ENCODE measurements at places on chromosomes 1 and 21. TPM values are rescaled to one million over a fixed set of nuclear protein-coding genes. Genes with fewer than 3 reads are reported as not detected.
A peak's percentile ranks its signal among the peaks of the same experiment; 100 is the strongest.

The KIAA1614 gene
- 0.24 TPM for total RNA-seq

The WDR64 gene
- total RNA-seq = 0.51 TPM

The KIF26B gene
- total RNA-seq = not detected

The AKIRIN1 gene
- total RNA-seq = 74.7 TPM

The BATF3 gene
- total RNA-seq = 1.1 TPM

The SNX27 gene
- 29.2 TPM for total RNA-seq

DNA sequence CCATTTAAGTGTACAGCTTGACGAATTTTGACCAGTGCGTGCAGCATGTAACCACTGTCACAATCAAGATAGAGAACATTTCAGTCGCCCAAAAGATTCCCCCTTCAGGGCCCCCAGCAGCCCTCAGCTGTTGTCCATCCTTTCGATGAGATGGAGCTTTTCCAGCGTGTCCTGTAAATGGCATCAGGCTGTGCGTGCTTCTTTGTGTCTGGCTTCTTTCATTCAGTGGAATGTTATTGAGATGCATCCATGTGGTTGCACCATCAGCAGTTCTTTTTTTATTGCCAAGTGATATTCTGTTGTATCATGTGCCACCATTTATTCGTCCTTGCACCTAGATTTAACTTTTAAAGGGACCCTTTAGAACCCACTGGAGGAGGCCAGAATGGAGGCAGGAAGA, 21.9 kb downstream of the UBE2Q1 start:
- no peak for DNase-seq
- H3K36me3 ChIP-seq = no peaks in the 10 kb centered on the region
- no peaks in the 10 kb centered on the region for H3K4me1 ChIP-seq
- no peak overlapping the region for H3K27ac ChIP-seq
- H3K27me3 ChIP-seq = no peaks in the 10 kb centered on the region

- no peaks in the 10 kb centered on the region for H3K4me1 ChIP-seq
- H3K27ac ChIP-seq = no peak overlapping the region
- peak; percentile 47 for DNase-seq
- H3K27me3 ChIP-seq = no peaks in the 10 kb centered on the region
- H3K4me3 ChIP-seq = no peak overlapping the region
- peaks cover 6% of the 10 kb centered on the region for H3K36me3 ChIP-seq
These were observed 36.7 kb downstream of the ERI3 start for GRCh38 chr1:44318097-44319088.

GRCh38 chr1:85606414-85606800, 25.8 kb downstream of the CCN1 start:
- no peaks in the 10 kb centered on the region for H3K36me3 ChIP-seq
- no peaks in the 10 kb centered on the region for H3K27me3 ChIP-seq
- H3K27ac ChIP-seq = no peak overlapping the region

GRCh38 chr1:34356853-34357252, 180.1 kb downstream of the C1orf94 start:
- H3K4me1 ChIP-seq = no peaks in the 10 kb centered on the region
- H3K4me3 ChIP-seq = no peak overlapping the region
- H3K27me3 ChIP-seq = peaks cover 9% of the 10 kb centered on the region

DNA sequence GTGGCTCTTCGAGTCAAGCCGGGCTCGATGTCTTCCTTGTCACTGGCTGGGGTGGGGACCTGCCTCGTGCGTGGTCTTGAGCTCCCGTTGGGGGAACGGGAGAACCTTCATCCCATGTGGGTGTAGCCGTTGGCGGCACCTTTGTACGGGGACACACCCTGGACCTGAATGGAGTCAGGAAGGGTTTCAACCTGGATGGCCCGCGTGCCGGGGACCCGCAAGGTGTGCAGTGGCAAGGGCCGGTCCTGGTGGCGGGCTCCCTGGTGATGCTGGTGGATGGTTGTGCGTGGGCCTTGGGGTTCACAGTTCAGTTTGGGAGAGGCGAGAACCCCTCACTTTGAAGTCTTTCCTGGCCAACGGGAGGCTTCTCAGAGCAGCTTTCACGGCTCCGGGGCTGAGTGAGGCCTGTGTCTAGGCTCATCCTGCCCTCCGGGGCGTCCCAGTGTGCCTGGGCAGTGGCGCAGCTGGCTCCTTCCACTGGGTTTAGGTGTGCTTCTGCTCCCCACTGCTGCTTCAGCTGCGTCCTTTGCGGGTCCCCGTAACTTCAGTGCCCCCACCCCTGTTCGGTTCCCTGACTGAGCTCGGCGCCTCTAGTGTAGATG, 11.4 kb downstream of the SKI start:
- DNase-seq = no peak
- no peaks in the 10 kb centered on the region for H3K27me3 ChIP-seq
- H3K27ac ChIP-seq = peak overlapping the region; percentile 78
- peaks cover 57% of the 10 kb centered on the region for H3K4me1 ChIP-seq
- peak overlapping the region; percentile 26 for H3K4me3 ChIP-seq

DNA sequence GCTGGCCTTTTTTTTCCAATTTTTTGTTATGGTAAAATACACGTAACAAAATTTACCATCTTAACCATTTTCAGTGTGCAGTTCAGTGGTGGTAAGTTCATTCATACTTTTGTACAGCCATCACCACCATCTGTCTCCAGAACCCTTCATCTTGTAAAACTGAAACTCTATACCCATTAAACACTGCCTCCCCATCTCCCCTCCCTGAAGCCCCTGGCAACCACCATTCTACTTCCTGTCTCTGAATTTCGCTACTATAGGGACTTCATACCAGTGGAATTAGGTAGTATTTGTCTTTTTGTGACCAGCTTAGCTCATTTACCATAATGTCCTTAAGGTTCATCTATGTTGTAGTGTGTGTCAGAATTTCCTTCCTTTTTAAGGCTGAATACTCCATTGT, 8.7 kb downstream of the PKNOX1 start:
- H3K4me3 ChIP-seq = no peak overlapping the region
- H3K36me3 ChIP-seq = no peaks in the 10 kb centered on the region
- peak overlapping the region; percentile 2 for H3K27ac ChIP-seq
- H3K27me3 ChIP-seq = no peaks in the 10 kb centered on the region
- no peak for DNase-seq

GRCh38 chr1:212973426-212973825, 23.1 kb downstream of the VASH2 start:
- no peak overlapping the region for H3K4me3 ChIP-seq
- H3K27ac ChIP-seq = no peak overlapping the region
- no peaks in the 10 kb centered on the region for H3K4me1 ChIP-seq
- no peaks in the 10 kb centered on the region for H3K27me3 ChIP-seq
- H3K36me3 ChIP-seq = no peaks in the 10 kb centered on the region

DNA sequence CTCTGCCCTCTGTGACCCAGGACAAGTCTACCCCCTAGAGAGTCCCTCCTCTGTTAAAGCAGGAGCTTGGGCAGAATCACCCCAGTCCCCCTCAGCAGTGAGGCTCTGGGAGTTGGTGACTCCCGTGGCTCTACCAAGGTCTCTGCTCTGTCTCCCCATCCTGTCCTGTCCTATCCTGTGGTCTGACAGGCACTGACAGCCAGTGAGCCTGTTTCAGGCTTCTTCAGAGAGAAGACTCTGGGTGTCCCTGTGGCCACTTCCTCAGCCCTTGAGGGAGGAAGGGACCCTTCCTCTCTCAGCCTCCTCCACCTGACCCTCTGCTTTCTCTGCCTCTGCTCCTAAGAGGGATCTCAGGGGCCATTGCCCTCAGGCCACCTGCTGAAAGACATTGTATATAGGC, 148.7 kb downstream of the FCRL5 start:
- H3K27ac ChIP-seq = no peak overlapping the region
- no peak overlapping the region for H3K4me3 ChIP-seq
- no peaks in the 10 kb centered on the region for H3K36me3 ChIP-seq
- H3K4me1 ChIP-seq = no peaks in the 10 kb centered on the region
- H3K27me3 ChIP-seq = no peaks in the 10 kb centered on the region
- no peak for DNase-seq

GRCh38 chr21:28229814-28230213, 762.9 kb downstream of the LTN1 start:
- no peaks in the 10 kb centered on the region for H3K36me3 ChIP-seq
- H3K27ac ChIP-seq = no peak overlapping the region
- H3K4me1 ChIP-seq = no peaks in the 10 kb centered on the region
- DNase-seq = no peak

DNA sequence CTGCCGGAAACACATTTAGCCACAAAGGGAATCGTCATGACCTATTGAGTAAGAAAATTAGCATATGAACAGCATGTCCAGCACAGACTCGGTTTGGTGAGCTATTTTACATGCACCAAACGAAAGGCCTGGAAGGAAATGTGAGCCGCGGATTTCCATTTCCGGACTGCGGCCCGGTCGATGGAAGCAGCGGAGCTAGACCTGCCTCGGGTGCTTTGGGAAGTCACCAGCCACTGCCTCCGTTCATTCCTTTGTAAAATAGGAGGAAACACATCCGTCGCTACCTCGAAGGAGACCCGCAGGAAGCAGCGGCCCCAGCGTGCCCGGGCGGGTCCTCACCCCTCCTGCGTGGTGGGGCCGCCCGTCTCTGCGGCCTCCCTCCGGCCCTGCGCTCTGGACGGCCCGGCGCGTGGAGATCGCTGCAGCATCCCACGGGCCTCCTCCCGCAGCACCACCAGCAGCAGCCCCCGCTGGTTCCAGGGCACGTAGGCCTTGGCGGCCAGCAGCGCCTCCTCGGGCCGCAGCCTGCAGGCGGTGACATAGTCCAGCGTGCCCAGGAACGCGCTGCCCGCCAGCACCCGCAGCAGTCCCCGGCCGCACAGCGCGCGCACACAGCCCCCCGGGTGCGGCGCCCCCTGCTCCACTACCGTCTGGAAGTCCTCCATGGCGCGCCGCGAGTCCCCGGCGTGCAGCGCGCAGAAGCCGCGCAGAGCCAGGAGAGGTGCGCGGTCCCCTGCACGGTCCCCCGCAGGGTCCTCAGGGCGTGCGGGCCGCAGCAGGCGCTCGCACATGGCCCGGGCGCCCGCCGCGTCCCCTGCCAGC, 12.1 kb downstream of the TTC34 start:
- DNase-seq = no peak
- H3K36me3 ChIP-seq = no peaks in the 10 kb centered on the region
- no peak overlapping the region for H3K4me3 ChIP-seq
- H3K27me3 ChIP-seq = no peaks in the 10 kb centered on the region
- no peak overlapping the region for H3K27ac ChIP-seq

GRCh38 chr1:219917851-219918466, 10.4 kb downstream of the SLC30A10 start:
- H3K27me3 ChIP-seq = no peaks in the 10 kb centered on the region
- no peaks in the 10 kb centered on the region for H3K4me1 ChIP-seq
- DNase-seq = no peak
- no peak overlapping the region for H3K27ac ChIP-seq
- no peak overlapping the region for H3K4me3 ChIP-seq

- H3K27ac ChIP-seq = no peak overlapping the region
- H3K27me3 ChIP-seq = no peaks in the 10 kb centered on the region
- no peaks in the 10 kb centered on the region for H3K36me3 ChIP-seq
These were observed 33.1 kb downstream of the STPG1 start for GRCh38 chr1:24380508-24380907.

- H3K4me1 ChIP-seq = no peaks in the 10 kb centered on the region
- H3K27me3 ChIP-seq = no peaks in the 10 kb centered on the region
- no peak overlapping the region for H3K4me3 ChIP-seq
- no peaks in the 10 kb centered on the region for H3K36me3 ChIP-seq
- DNase-seq = no peak
These were observed 161.7 kb downstream of the PLPP3 start for GRCh38 chr1:56417646-56418045.

- H3K27me3 ChIP-seq = no peaks in the 10 kb centered on the region
- no peaks in the 10 kb centered on the region for H3K36me3 ChIP-seq
- no peak overlapping the region for H3K27ac ChIP-seq
- H3K4me1 ChIP-seq = no peaks in the 10 kb centered on the region
- DNase-seq = no peak
These were observed 152.3 kb upstream of the RGS18 start for GRCh38 chr1:192005976-192006375.

DNA sequence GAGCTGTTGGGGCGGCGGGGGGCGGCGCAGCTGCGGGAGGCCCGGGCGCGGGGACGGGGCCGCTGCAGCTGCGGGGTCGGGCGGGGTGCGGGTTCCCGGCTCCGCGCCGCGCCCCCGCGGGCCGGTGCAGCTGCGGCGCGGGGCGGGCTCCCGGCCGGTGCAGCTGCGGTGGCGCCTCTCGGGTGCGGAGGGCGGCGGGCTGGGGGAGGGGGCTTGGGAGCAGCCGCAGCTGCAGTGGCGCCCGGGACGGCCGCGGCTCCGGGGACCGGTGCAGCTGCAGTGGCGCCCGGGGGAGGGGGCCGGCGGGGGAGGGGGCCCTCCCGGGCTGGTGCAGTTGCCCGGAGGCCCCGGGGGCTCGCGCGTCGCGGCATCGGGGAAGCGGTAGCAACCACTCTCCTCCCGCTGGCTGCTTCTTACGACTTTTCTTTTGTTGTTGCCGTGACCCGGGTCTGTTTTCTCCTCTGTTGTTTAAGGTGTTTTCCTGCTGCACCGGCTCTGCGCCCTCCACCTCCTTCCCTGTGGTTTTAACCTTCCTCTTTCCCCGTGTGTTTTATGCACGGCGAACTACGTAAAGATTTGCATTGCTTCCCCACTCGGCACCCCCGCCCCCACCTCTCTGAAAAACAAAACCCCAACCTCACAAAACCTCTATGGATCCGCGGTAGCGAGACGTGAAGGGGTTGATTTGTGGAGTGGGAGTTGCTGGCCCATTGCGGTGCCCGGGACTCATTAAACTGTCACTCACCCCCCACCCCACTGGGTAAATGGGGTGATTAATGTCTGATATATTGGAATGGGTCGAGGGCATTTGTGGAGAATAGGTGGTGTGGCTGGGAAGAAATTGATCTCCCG, 1.7 kb upstream of the ZBTB18 start:
- peak overlapping the region; percentile 92 for H3K27ac ChIP-seq
- H3K4me1 ChIP-seq = peaks cover 6% of the 10 kb centered on the region
- no peaks in the 10 kb centered on the region for H3K27me3 ChIP-seq
- peak overlapping the region; percentile 63 for H3K4me3 ChIP-seq

DNA sequence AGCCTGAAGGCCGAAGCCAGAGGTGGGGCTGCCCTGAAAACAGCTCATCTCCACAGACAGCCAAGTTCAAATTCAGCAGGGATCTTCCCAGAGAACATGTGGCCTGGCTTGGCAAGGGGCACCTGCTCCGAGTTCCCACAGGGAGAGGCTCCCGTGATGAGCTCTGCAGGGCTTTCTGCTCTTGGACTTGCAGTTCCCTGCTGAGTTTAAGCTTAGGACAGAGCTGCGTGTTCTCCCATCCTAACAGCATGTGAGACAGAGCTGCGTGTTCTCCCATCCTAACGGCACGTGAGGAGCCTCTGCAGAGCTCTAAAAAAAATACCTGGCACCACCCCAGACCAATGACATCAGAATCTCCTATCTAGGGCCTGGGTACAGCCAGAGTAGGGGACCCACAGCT, 113.0 kb upstream of the VAMP3 start:
- no peaks in the 10 kb centered on the region for H3K36me3 ChIP-seq
- H3K4me3 ChIP-seq = no peak overlapping the region
- no peak for DNase-seq
- no peaks in the 10 kb centered on the region for H3K4me1 ChIP-seq
